ENCODE measurements at places on chromosomes 4 and X.

DNA sequence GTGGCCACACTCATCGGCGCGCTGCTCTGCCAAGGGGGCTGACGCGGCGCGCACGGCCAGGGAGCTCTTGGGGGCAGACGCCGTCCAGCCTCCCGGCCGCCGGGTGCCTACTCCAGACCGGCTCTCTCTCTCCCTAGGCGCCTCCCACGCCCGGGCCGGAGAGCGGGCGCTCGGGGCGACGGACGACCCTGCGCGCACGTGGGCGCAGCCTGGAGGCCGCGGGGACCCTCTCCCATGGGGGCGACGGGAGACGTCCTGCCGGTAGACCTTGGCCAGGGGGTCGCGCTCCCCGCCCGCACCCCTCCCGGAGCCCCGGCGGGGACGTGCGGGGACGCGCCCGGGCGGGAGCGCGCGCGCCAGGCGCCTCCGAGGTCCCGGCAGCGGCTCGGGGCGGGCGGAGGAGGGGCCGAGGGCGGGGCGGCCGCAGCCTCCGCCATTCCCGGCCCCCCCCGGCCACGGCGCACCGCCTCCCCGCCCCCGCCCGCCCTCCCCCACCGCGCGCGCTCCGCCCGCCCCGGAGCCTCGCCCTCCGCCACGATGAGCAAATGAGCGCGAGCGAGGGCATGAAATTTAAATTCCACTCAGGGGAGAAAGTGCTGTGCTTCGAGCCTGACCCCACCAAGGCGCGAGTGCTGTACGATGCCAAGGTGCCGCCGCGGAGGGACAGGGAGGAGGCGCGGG is at the start of gene MSL3:
Gene MSL3, plus strand, starts transcription at position 519 of the 681 bp plus-strand sequence. Its CDS starts 27 bp downstream, at position 546.
- no peak for DNase-seq

DNA sequence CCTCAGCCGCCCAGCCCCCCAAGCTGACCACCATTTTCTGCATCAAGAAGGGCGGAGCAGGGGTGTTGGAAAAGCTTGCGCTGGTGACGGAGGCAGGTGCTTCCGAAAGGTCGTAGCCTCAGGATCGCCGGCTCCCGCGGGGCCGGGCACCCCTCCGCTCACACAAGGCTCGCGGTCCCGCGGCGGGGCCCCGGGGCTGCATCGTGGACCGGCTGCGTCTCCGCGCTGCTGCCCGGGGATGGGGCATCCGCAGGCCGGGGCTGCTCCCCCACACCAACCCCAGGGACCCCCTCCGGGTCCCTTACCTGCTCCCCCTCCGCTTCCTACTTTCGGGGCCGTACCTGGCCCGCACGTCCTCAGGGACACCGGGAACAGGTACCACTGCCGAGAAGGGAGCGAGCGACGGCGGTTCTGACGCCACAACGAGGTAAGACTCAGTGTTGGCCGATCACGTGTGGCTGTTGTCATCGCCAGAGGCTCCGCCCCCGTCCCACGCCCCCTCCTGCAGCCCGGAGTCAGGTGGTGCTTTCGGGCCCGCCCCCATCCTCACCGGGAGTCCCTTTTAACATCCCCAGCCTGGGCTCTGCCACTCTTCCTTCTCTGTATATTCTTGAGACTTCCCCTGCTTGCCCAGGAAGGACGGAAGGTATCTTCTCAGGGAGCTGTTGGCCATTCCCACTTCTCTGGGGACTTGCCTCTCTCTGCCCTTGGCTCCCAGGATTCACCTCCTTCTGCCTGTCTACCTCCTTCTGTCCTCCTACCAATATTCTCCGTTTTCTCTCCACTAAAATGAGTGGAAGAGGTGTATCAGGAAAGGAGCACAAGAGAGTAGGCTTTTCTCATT is at the start of gene BEX2:
Gene BEX2, minus strand, starts transcription at position 436 of the 844 bp plus-strand sequence. CDS start 1,014 bp downstream, outside the sequence.
- peak; percentile 84 for DNase-seq

DNA sequence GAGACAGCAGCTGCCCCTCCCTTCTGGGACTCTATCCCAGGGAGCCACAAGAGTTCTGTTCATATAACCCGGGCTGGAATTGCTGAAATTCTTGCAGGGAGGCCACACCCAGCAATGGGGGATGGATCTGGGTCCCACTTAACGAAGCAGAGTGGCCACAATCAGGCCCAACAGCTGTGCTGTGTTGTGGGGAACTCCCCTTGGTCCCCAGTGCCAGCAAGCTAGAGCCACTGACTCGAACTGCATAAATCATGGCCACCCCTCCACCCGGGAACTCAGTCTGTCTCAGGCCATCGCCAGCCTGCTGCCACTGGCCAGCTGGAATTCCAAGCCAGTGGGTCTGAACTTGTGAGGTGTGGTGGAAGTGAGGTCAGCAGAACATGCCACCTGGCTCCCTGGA is 111.1 kb downstream of the KLF8 start:
- no peak for DNase-seq

GRCh38 chr4:153082322-153083301 is 121.6 kb upstream of the TRIM2 start:
- no peak for DNase-seq

DNA sequence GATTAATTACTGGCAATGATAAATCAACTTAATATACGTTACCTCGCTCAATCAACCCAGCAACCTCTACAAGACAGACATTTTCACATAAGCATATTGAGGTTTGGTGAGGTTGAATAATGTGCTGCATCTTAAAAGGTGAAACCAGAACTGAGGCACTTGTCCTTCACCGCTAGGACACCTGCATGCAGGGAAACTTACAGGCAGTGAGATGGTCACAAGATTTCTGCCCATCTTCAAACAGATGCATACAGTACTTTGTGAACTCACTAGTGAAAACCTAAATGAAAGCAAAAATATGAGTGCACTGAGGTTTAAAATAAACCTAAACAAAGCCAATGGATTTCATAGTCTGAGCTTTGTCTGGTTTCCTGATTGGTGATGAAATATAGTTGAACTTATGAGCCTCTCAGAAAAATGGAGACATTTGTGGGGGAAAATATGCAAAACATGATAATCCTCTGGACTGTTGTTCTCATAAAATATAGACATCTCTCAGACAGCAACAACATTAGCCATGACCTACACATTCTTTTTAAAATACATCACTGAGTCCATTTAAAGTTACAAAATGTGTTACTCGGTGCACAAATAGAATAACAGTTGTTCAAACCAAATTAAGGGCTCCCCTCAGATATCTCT is 20.9 kb upstream of the PRSS12 start:
- DNase-seq = no peak

GRCh38 chrX:36930491-36930890 is 77.7 kb upstream of the FAM47C start:
- DNase-seq = no peak

DNA sequence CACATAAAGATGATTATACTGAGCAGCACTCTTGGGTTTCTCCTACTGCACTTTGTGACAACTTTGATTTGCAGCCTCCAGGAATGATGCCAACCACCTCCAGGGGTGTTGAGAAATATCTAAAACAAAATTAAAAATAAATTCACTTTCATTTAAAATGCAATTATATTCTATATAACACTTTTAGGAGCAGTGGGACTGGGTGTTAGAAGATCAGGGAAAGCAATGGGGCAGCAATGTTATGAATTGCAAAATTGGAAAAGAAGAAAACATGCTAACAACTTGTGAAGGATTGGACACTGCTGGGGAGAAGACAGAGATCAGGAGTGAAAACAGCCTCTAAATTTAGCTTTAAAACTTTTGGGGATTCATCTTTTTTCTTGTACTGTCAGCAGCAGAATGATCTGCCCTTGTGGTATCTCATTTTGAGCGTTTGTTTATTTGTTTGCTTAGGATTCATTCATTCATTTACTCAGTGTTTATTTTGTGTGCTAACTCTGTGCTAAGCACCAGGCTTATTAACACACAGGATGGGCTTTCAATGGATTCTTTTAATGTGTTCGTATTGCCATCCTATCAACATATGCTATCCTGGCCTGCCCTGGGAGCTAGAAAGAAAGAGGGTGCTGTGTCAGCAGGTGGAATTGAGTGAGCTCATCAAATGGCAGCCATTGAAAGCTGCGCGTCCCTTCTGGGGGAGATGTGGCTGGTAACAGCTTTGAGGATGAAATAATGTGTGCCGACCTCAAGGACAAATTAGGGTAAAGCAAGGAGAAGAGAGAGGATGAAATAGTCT is 96.5 kb downstream of the FRMPD4 start:
- DNase-seq = no peak

DNA sequence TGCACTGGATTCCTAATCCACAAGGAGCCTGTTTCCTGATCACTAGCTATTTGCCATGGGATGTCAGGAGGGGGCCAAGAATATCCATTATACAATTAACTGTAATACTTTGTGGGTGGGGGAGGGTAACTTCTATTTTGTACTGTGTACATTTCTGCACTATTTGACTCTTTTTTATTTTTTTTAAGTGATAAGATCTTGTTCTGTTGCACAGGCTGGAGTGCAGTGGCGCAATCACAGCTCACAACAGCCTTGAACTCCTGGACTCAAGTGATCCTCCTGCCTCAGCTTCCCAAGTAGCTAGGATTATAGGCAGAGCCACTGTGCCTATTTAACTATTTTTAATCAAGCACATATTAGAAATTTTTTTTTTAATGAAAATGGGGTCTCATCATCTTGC is 134.1 kb downstream of the ELOVL6 start:
- DNase-seq = no peak

- no peak for DNase-seq
Observed at GRCh38 chrX:7334253-7334935, 186.4 kb upstream of the PUDP start.

DNA sequence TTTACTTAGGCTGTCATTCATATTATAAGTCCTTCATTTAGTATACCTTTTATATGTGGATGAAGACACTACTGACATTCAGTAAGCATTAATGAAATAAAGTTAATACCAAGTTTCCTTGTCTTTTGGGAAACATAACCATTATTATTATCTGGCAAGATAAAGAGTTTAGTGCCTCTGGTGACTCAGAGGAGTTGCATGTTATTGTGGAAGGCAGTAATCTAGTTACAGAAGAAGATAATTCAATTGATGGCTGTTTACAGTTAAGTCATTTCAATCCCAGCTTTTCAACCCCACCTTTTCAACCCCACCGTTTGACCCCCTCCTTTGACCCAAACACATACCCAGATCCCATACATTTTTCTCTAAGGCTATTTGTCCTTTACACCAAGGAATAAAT is 143.8 kb downstream of the FANCB start:
- no peak for DNase-seq

- peak; percentile 27 for DNase-seq
Observed at GRCh38 chrX:42098900-42099299, 175.5 kb upstream of the CASK start.

GRCh38 chr4:6647169-6647568 is 6.7 kb downstream of the MRFAP1 start:
- DNase-seq = no peak

DNA sequence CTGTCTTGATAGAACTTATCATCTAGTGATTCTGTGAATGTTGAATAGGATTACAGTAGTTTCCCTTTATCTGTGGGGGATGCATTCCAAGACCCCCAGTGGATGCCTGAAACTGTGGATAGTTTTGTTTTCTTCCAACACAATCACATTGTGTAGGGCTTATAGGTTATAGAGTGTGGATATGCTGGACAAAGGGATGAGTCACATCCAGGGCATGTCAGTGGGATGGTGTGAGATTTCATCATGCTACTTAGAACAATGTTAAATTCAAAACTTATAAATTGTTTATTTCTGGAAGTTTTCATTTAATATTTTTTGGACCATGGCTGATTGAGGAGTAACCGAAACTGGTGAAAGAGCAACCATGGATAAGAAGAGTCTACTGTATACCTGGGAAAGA is 432.3 kb upstream of the ATOH1 start:
- DNase-seq = no peak

DNA sequence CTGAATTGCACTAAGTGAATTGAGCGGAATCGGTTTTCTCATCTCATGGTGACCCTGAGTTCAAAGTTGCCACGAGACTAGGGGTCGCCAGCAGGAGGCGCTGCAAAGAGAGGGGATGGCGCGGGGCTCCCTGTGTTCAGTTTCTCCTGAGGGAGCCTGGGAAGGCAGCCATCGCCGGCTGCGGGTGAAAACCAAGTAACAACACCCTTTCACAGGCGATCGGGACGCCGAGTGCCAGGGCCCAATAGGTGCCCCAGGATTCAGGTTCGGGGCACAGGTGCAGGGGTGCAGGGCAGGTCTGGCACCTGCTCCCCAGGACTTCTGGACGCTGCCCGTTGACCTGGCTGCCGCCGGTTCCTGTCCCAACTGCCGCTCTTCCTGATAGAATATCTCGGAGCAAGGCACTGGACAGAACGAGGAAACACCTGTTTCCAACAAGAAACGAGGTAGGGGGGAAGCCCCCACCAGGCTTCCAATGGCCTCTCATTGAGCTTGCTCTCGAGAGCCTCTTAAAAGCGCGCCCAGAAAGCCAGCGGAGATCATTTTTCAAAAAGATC is 1.1 kb upstream of the FGF16 start:
- no peak for DNase-seq

DNA sequence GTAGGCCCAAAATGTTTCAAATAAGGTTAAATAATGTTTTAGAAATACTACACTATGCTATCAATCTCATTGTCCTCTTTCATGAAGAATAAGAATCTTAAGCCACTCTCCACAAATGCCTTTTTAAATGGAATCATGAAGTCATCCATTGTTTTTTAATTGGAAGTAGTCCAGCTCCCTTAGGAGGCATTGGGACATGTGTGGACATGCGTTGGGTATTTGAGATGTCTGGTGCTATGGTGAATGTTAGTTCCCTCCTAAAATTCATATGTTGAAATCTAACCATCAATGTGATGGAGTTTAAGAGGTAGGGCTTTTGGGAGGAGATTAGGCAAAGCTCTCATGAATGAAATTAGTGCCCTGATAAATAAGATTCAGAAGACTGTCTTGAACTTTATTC is 289.0 kb downstream of the C4orf33 start:
- peak; percentile 0 for DNase-seq

GRCh38 chr4:53510321-53510720 is 81.0 kb downstream of the LNX1 start:
- no peak for DNase-seq

- peak; percentile 61 for DNase-seq
Observed at GRCh38 chr4:123506011-123506695, 109.6 kb downstream of the SPRY1 start.

- DNase-seq = no peak
Observed at GRCh38 chr4:136461533-136461932, 1070.8 kb downstream of the PCDH18 start.

GRCh38 chr4:169293343-169294176 is 22.8 kb upstream of the SH3RF1 start:
- DNase-seq = no peak

GRCh38 chr4:36255577-36255976 is 11.3 kb upstream of the ARAP2 start:
- DNase-seq = no peak

GRCh38 chrX:150411656-150412055 is 48.5 kb downstream of the MAMLD1 start:
- DNase-seq = no peak

DNA sequence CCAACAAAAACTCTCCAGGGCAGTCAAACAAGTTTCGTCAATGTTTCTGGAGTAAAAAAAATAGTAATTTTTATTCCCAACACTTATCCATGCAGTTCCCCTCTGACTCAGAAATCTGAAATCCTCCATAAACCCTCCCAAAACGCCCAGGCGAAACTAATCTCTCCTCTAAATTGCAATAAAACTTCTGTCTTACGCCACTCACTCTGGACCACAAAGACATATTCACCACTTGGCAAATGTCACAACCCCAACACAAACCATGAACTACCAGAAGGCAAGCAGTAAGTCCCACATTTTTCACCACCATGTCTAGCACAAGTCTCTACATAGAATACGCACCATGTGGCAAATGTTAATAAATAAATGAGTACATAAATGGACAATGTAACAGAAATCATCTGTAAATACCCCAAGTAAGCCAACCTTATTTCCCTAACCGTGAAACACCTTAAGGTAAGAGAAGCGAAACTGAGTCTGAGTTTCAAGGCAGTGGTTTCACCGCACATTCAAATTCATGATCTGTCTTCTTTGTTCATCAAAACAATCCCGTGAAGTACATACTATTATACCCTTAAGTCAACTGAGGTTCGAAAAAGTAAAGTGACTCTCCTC is 1.6 kb downstream of the PAPSS1 start:
- no peak for DNase-seq

Measured in NCI-H524 (cell line).